Panc1 (cell line): ENCODE measurements at places on chromosomes 2 and 18.

GRCh38 chr18:60873708-60874107 is 459.5 kb upstream of the CDH20 start:
- DNase-seq: no peak

DNA sequence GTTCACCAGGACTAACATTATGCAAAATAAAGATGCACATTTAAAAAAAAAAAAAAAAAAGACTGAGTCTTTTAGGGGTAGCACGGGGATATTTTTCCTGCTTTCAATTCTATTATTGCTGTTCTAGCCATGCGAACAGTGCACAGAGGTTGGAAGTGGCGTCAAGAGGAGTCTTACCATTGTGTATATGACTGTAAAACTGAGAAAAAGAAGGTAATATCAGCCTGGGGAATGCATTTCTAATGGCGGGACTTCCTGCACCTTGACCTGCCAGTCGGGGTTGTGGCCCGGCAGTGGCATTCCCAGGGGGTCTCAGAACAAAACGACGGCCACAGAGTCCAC is 48.5 kb upstream of the ATP6V1B1 start:
- no peak for DNase-seq

DNA sequence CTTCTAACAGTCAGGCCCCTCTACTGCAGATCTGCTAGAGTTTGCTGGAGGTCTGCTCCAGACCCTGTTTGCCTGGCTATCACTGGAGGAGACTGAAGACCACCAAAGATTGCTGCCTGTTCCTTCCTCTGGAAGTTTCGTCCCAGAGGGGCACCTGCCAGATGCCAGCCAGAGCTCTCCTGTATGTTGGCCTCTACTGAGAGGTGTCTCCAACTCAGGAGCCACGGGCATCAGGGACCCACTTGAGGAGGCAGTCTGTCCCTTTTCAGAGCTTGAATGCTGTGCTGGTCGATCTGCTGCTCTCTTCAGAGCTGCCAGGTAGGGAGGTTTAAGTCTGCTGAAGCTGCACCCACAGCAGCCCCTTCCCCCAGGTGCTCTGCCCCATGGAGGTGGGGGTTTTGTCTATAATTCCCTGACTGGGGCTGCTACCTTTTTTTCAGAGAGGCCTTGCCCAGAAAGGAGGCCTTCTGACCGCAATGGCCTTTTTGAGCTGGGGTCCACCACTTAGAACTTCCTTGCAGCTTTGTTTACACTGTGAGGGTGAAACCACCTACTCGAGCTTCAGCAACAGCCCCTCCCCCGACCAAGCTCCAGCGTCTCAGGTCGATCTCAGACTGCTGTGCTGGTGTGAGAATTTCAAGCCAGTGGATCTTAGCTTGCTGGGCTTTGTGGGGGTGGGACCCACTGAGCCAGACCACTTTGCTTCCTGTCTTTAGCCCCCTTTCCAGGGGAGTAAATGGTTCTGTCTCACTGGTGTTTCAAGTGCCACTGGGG is 566.0 kb downstream of the NR4A2 start:
- no peak for DNase-seq

GRCh38 chr2:211737282-211737681 is 801.3 kb downstream of the ERBB4 start:
- DNase-seq: no peak

- DNase-seq: no peak
Measured at GRCh38 chr2:103785432-103785831, 1023.6 kb downstream of the TMEM182 start.

DNA sequence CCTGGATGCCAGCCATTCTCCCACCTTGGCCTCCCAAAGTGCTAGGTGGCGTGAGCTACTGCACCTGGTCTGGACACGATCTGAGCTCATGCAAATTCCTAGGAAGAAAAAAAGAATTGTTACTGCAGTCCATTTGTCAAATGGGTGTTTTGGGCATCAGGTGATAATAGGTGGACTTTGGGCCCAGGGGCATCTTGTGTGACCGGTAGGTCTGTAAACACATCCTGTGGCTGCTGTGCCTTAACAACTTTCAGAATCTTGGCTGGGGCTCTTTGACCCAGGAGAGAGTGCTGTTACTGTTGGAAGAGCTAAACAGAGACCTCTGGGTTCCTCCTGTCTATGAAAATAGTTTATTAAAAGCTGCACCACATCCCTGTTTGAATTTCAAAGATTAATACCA is 34.9 kb upstream of the TFCP2L1 start:
- DNase-seq: no peak

DNA sequence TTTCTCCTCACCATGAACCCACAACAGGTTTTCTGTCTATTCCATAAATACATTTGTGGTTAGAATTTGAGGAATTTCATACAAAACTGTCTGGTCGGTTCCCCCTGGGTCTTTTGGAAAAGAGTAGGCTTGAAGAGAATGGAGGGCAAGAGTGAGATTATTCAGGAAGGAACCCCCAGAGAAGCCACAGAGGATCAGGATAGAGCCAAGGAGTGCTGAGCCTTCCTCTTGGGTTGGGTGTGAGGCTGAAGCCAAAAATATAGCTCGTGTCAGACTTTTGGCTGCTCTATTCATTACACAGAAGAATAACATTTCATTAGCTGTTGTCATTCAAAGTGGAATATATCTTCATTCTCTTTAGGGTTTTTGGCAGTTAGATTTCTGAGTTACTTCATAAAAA is 45.9 kb upstream of the YES1 start:
- no peak for DNase-seq

GRCh38 chr18:51857989-51858388 is 482.0 kb upstream of the DCC start:
- no peak for DNase-seq

DNA sequence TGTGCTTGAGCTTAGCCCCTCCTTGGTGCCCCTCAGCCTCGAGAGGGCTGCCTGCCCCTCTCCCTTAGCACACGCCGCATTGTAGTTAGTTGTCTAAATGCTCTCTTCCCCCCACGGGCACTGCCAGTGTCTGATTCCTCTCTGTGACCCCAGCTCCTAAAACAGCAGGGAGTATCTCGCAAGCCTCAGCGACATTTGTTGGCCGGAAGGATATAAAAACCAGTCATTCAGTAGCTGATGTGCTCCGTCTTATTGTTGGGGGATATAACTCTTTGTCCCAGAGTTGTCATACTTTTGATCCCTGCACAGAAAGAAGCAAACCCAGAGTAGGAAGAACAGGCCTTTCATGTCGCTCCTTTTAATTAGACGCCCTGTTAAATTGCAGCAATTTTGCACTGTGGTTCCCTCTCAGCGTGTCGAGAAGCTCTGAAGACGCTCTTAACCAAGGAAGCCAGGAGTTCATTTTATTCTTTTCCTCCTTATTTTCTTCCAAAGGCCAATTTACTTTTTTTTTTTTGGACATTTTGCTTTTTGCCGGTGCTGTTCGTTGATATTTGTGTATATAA is 201.8 kb downstream of the KLHL29 start:
- no peak for DNase-seq

- DNase-seq: no peak
Measured at GRCh38 chr2:8298783-8299182, 383.1 kb upstream of the ID2 start.

GRCh38 chr18:61556862-61557261 is 223.6 kb downstream of the CDH20 start:
- DNase-seq: no peak

DNA sequence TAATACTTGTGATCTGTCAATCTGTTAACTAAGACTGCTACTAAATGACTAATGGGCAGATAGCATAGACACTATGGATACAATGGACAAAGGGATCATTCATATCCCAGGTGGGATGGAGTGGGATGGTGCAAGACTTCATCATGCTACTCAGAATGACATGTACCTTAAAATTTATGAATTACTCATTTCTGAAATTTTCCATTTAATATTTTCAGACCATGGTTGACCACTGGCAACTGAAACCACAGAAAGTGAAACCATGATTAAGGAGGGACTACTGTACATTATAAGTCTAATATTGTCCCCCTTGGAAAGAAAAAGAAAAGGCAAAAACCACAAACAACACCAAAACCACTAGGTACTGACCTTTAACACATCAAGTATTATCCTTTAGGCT is 247.0 kb upstream of the SYT4 start:
- no peak for DNase-seq

GRCh38 chr18:62066102-62066818 is 120.6 kb downstream of the PIGN start:
- DNase-seq: no peak
